ENCODE measurements at places on chromosomes 16 and 17.

DNA sequence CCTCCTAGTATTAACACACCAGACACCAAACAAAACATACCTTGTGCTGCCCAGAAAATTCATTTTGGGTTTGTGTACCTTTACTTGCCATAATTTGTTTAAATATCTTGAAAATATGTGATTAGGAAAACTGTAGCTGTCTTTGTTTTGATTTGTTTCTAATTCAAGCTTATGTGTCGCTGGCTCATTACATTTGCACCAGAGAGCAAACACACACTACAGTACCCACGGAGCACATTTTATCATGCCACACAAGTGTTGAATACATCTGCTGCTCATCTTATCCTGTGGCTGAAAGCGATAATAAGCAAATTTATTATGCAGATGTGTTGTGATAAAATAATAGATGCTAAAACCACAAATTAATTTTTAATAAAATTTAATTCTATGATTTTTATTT is 63.1 kb downstream of the SPAG9 start:
- no peak for DNase-seq

DNA sequence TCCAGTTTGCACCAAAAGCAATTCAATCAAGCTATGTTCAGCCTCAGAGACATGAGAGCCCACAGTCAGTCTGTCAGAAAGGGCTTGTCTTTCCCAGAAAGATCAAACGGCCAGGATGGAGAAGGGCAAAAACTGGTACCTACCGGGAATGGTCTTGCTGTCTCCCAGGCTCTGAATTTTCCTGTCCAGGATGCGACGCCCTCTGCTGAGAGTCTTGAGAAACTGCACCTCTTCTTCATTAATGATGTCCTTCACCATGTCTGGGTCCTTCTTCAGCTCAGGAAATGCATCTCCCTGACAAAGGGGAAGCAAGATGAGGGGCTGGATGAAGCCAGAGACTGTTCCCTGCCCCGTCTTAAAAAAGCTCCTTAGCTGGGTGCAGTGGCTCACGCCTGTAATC is 15.8 kb upstream of the EXOSC6 start:
- DNase-seq: peak; percentile 67

DNA sequence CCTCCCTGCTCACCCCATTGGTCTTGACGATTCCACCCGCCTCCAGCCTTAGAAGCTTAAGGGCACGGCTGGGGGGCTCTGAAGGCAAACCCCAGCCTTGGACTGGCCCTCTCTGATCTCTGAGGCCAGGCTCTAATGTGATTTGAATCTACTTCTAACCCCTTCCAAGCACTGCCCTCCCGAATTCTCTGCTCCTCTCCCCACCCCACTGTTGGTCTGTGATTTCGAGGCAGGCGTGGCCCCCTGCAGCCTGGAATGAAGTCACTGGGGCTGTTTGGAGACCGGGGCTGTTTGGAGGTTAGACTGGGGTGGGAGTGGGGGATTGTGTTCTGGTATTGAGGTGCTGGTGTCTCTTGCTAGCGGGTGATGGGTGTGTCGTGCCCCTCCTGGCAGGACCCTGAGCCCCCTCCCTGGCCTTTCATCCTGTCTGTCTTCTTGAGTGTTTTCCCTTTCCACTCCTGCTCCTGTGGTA is 2.2 kb downstream of the GRB7 start:
- no peak for DNase-seq

DNA sequence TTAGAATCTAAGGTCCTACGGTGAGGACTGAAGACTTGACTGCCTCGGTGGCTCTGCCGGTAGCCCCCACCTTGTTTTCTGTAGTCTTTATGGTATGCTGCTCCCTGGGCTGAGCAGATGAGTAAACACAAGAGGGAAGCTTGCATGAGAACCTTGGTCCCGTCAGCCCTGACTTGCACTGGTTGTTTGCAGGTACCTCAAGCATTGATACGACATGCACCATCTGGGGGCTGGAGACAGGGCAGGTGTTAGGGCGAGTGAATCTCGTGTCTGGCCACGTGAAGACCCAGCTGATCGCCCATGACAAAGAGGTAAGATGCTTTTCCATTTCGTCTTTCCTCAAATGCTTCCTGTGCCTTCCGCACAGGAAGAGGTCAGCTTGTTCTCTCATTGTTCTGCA is 21.1 kb upstream of the TACO1 start:
- DNase-seq: no peak

- no peak for DNase-seq
These were observed 22.9 kb downstream of the CLUH start for GRCh38 chr17:2688351-2689342.

DNA sequence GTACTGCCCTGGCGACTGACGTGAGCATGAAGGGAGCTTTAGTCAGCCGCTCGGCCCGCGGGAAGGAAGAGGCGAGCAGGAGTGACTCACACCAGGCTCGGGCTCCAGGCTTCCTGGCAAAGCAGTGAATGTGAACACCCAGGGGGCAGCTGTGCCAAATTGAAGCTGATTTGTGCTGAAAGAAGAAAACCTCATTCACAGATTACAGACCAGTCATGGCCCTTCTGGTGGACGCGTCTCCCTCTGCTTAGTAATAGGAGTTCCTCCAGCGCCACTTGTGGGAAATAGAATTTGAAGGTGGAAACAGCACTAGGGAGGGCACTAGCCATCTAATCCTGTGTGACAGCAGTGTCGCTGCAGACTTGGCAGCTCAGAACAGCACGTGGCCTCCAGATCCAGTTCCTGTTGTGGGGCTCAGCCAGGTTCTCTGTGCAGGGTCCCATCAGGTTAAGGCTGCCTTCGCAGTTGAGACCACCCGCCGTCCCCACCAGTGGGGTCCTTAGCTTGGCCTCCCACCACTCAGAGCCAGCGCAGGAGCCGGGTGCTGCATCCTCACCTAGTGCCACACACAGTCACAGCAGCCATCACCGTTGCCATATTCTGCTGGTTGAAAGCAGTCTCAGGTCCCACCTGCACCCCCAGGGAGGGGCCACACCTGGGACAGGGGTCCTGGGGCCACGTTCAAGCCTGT is 164.5 kb upstream of the CHMP6 start:
- DNase-seq: peak; percentile 88

GRCh38 chr16:58201163-58201562 is 3.3 kb upstream of the CSNK2A2 start:
- no peak for DNase-seq

- DNase-seq: no peak
These were observed 780.2 kb upstream of the CA10 start for GRCh38 chr17:52938623-52939230.

DNA sequence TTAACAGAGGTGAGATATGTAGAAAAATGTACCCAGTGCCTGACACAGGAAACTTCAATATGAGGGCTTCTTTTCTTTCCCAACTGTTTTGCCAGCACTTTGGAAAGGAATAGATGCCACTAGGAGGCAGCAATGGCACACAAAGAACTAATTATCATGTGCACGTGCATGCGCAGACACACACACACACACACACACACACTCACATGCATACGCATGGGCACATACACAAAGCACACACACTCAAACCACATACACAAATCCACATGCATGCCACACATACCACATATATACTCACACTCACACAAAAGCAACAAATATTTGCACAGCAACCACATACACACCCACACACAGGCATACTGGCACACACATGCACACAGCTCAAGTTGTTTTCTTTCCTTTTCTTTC is 8.8 kb upstream of the CEP112 start:
- peak; percentile 62 for DNase-seq

- DNase-seq: peak; percentile 95
These were observed 38.9 kb upstream of the CMIP start for GRCh38 chr16:81405702-81406113.

DNA sequence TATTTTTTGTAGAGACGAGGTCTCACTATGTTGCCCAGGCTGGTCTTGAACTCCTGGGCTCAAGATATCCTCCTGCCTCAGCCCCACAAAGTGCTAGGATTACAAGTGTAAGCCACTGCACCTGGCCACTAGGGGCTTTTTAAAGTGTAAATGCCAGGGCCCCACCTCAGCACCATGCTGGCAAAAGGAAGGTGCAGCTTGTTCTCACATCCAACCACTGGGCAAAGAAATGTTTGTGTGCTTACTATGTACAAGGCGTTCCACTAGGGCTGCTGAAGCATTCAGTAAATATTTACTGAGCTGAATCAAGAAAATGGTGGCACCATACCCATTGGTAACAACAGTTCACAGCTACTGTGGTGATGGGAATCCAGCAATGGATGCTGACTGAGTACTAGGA is 22.6 kb downstream of the COG1 start:
- DNase-seq: no peak

DNA sequence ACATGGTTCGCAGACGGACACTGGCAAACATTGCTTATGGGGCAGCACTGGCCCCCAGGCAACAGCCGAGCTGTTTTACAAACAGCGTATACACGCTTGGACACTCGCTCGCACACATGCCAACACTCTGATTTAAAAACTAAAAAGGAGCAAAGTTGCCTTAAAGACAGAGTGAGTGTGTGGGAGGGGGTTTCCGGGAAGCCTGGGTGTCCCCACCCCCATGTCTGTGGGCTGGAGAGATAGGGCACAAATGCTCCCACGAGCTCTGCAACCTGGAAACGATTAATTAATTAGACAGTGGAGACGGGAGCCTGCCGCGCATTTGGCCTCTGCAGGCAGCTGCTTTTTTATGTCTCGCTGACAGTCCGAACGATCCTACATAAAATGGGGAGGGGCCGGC is 107.9 kb upstream of the ZNF469 start:
- no peak for DNase-seq

DNA sequence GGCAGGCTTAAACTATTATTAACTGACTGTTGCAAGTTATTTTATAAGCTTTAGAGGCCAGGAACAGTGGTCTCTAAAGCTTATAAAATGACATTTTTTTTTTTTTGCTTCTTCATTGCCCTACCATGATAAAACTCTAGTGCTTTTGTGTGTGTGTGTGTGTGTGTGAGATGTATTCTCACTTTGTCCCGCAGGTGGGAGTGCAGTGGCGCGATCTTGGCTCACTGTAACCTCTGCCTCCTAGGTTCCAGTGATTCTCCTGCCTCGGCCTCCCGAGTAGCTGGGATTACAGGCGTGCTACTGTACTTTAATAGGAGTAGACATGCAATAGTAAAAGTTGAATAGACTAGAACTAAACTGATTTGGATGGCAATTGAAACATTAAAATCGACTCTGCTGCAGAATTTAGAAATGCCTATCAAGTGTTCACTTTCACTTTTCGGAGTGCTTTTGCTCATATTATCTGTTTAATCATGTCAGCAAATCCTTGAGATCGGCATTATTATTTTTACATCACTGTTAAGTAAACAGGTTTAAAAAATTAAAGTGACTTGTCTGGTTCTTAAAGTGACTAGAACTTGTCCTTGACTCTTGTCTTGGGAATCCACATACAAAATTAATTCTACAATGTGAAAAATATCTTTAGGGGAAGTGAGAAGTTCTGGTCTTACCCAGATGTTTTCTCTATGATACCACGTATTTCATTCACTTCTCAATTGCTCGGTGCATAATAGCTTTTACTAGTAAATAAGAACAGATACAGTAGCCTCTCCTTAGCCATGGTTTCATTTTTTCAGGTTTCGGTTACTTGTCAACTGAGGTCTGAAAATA is 8.4 kb upstream of the PCTP start:
- DNase-seq: no peak

- no peak for DNase-seq
These were observed 24.0 kb downstream of the MXRA7 start for GRCh38 chr17:76686538-76687297.

GRCh38 chr16:67531247-67531646 is 2.6 kb downstream of the RIPOR1 start:
- DNase-seq: no peak

- DNase-seq: no peak
These were observed 1.4 kb downstream of the CHMP6 start for GRCh38 chr17:80992948-80993624.

DNA sequence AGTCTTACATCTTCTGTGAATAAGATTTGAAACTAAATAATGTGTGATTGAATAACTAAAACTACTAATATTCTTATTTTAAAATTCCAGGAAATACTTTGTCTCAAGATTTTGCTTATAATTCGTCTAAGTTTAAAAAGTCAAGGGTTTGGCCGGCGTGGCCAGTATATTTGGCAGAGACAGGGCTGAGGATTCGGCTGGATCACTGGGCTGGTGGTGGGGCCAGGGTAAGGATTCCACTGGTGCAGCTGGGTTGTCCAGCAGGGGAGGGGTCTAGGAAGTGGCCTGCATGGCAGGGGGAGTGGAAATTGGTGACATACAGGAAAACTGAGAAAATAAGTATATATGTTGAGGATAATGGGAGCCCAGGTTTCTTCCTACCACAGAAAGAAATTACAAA is 75.7 kb downstream of the MYO1D start:
- DNase-seq: no peak

DNA sequence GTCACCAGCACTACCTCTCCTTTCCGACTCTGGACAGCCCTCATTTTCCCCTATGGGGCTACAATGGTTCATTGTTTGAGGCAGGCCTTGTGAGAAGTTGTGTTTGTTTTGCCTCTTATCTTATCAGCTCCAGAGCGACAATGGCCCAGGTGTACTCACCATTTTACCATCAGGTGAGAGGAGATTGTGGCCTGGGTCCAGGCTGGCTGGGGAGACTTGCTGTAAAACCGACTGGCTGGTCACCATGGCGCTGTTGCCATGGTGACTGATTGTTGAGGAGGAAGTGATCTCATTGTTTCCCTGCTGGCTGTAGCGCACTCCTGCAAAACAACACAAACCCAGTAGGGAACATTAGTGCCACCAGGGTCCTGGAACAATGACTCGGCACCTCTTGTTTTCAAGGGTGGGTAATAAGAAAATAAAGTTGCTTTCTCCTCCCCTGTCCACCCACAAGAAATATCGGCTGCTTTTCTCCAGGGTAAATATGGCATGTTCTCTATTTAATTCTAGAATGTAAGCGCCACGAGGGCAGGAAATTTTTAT is 34.4 kb downstream of the HNF1B start:
- no peak for DNase-seq

DNA sequence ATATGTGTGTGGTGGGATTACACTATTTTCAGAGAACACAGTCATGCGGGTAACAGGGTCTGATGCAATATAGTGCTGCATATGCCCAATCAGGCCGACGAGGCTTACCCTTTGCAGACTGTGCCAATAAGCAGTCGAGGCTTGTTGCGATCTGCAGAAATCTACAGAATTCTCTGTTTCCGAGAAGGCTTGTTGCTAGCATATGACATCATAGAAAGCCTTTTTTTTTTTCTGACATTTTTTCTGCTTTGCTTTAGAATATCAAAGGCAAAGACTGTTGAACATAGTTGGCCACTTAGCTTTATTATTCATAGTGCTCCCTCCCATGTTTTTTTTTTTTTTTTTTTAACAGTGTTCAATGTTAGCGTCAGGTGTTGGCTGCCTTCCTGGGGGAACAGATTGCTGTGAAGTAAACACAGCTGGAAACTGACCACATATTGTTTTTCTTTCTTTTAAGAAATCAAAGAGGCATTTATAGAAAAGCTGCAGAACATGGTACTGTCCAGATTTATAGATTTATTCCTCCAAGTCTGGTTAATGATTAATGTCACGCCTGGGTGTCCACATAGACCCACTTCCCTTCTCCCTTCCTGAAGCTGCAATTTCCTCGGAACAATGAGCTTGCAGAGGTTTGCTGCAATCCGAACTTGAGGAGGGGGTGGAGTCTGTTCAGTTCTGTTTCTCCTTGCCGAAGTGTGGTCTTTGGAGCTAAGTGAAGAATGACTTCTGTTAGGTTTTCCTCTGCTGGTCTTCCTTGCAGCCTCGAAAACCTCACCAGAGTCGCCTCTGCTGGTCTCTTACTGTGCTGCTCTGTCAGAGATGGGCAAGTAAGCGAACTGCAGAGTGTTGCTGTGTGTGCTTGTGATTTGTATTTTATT is 87.3 kb downstream of the MAP2K6 start:
- no peak for DNase-seq

- peak; percentile 81 for DNase-seq
These were observed 39.4 kb downstream of the TUBD1 start for GRCh38 chr17:59853168-59853918.

- DNase-seq: no peak
These were observed 17.9 kb downstream of the ATP6V0D1 start for GRCh38 chr16:67463059-67463458.

All from HTR-8/SVneo (cell line).